ENCODE measurements at places on chromosomes 5 and 9.

DNA sequence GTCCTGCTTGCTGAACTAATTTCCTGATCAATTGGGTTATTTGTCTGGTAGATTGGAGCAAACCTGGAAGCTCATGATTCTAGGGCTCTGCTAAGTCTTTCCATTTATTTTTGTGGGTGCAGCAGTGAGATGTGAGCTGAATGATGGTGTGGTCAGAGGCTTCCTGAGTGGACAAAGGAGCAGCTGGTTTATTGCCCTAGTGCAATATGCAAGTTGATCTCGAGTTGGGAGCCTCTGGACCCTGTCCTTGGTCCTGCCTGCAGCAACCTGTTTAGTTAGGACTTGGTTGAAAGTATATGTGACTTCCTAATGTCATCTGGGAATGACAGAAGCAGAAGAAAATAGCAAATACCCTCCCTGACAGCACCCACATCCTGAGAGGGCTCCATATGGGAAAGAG, 4.2 kb upstream of the UNC5A start:
- DNase-seq, result no peak

GRCh38 chr9:135788576-135789300, 86.8 kb downstream of the KCNT1 start:
- DNase-seq, result no peak

DNA sequence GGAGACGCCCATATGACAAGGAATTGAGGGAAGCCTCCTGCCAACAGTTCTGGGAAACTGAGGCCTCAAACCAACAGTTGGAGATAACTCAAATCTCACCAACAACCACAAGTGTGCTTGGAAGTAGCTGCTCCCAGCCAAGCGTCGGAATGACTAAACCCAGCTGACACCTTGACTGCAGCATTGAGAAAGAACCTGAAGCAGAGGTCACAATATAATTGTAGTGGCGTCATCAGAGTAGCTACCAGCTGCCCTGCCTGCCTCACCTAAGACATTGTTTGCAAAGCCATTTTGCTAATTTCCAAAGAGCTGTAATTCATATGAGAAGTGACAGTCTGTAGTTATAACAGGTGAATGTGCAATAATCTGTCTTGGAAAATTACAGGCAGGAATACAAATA, 40.8 kb upstream of the ANKRD31 start:
- DNase-seq, result no peak

DNA sequence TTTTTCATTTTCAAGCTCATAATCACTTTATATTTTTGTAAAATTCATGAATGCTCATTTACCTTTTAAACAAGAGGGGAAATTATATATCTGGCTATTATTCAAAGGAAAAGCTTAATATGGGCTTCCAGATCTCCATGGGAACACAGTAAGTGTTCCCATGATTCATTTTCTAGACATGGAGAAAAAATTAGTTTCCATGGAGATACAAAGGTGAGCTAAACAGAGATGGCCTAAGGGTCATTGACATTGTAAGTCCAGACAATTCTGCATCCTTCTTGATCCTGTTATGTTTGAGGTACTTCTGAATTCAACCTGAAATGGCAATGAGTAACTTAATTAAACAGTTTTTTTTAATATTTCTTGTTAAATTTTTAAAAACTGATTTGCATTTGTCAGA, 341.4 kb upstream of the PRR16 start:
- no peak for DNase-seq

GRCh38 chr5:1474183-1474839, 29.1 kb upstream of the SLC6A3 start:
- DNase-seq, result no peak

DNA sequence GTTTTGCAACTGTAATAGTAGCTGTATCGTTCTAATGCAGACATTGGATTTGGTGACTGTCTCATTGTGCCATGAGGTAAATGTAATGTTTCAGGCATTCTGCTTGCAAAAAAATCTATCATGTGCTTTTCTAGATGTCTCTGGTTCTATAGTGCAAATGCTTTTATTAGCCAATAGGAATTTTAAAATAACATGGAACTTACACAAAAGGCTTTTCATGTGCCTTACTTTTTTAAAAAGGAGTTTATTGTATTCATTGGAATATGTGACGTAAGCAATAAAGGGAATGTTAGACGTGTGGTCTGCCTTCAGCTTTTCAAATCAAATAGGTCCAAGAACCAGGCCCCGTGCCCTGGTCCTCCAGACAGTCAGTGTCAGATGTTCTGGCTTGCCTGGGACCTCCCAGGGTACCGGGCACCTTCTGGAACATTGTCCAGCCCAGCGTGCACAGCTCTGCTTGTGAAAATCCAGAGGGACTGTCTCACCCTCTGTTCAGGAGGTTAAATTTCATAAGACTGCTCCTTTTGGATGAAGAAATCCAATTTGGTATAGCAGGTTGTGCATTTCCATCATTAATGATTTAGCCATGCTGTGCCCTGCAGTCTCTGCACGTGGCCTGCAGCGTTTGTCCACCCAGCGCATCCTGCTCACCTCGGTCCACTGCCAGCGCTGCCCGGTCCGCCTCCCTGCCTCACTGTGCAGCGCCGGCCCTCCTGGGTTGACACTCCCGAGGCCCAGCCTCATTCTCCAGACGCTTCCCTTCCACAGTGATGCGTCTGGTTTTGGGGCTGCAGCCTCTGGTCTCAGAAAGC, 6.6 kb upstream of the AHRR start:
- no peak for DNase-seq

DNA sequence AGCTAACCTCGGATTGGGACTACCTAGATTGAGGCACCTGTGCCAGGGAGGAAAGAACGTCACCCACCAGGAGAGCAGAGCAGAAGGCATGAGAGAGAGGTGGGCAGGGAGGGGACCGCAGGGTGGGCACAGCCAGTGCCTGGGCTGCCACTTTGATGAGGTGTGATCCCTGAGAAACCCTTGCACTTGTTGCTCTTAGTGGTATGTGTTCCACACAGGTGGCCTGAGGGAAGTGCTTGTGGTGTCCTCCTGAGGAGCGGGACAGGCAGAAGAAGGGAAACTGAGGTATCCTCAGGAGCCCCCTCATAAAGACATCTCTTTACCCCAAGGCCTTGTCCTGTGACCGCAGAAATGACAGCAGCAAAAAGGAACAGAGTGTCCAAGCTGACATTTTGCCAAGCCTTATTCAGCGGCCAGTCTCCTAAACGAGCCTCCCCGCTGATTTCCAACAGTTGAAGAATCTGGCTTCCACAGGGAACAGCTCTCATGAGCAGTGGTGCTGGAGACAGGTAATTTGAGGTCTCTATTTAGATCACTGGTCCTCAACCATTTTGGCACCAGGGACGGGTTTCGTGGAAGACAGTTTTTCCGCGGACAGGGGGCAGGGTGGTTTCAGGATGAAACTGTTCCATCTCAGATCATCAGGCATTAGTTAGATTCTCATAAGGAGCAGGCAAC, 82.4 kb downstream of the FOXD1 start:
- no peak for DNase-seq

DNA sequence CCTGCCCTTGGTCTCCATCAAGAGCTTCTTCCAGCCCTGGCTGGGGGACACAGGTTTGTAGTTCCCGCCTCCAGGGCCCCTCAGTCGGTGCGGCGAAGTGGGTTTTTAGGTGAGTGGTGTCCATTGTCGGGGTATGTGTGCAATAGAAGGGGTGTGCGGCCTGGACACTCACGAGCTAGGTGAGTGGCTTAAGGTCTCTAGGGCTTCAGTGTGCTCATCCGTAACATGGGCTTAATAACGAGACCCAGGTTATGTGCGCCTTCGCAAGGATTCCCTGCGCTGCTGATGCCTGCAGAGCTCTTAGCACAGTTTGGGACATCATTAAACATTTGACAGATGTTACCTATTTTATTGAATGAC, 656 bp downstream of the CEP78 start:
- DNase-seq, result peak; percentile 9

- DNase-seq, result no peak
Measured at GRCh38 chr9:109448223-109448622, 49.9 kb downstream of the PTPN3 start.

- no peak for DNase-seq
Measured at GRCh38 chr5:115147052-115147451, 22.7 kb downstream of the TRIM36 start.

- DNase-seq, result no peak
Measured at GRCh38 chr9:79573412-79573923, 1.7 kb downstream of the TLE4 start.

GRCh38 chr9:88523056-88523455, 11.9 kb upstream of the NXNL2 start:
- peak; percentile 57 for DNase-seq

DNA sequence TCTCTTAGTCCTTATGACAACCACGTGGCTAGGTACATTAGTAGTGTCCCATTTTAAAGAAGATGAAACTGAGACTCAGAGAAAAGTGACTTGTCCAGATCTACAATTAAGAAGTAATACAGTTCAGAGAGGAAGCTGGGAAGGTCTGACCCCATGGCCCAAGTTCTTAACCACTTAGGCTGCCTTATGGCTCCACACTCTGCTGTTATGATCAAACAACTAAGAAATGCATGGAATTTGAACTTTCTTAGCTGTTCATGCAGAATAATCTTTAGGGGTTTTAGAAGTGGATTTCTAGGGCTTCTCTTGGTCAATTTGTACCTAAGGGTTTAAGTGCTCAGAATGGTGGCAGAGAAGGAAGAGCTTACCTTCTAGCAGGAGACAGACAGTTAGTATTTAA, 128.0 kb upstream of the MSX2 start:
- DNase-seq, result no peak

DNA sequence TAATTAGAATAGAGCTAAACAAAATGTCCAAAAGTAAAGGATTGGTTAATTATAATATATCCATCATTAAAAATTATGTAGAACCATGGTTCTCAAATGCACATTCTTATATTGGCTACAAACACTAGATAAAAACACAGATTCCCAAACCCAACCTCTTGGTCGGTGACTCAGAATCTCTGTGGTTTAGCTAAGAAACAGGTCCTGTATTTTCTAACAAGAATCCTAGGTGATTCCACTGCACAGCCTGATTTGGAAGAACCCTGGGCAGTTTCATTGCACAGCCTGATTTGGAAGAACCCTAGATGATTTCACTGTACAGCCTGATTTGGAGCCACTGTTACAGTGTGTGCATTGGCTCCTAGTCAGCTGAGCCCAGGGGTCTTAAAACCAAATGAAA, 67.9 kb downstream of the KIAA1958 start:
- peak; percentile 48 for DNase-seq

DNA sequence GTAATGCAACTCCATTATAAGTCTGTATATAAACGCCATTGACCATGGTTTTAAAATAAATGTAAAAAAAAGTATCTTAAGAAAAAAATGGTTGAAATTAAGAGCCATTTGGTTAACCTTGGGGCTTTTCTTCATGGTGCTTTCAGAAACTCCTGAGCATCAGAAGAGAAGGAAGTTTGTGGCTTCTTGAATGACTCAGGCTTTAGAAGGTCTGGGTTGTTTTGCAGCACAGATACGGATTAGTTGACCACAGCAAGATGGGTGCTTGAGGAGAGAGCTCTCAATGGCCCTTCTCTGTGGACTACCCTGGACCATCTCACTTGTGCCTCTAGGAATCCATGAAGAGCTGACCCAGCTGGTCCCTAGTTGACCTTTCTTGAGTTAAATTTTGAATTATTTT, 189.5 kb downstream of the TMEM38B start:
- no peak for DNase-seq

DNA sequence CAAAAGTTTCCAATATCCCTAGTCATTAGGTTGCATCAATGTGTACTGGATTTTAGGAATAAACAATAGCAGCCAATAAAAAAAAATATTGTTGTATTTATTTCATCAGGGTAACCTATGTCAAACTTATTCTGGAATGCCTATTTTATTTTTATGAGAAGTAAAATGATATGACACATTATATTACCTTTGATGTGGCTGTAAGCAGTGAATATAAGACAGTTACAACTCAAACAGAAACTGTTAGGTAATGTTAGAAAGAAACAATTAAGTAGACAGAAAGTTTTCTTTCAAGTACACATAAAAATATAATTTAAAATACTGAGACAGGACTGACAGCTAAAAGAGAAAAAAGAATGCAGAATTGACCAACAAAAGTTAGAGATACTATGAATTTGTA, 65.5 kb downstream of the GNG10 start:
- no peak for DNase-seq

GRCh38 chr9:4781408-4781807, 11.3 kb upstream of the RCL1 start:
- no peak for DNase-seq

DNA sequence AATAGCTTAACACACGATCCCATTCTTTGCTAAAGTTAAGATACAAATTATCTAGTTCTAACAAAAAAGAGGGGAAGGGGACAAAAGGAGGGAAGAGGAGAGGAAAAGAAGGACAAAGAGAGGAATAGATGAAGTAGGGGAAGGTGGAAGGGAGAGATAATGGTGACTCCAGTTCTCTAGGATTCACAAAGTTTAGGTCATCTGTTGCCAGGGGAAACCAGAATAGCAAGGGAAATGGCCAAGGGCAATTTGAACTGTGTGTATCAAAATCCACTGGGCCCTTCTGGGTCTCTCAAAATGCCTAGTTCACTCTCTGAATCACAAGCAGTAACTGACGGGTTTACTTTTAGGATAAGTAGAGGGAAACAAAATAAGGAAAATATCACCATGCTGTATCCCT, 7.6 kb downstream of the SLC24A2 start:
- DNase-seq, result no peak

- no peak for DNase-seq
Measured at GRCh38 chr5:159310511-159310910, 19.8 kb downstream of the IL12B start.

Measured in AG08395 (cell line).